B cell (primary cell): ENCODE measurements at places on chromosomes 12 and 14. TPM values are rescaled to one million over a fixed set of nuclear protein-coding genes. Genes with fewer than 3 reads are reported as not detected.

Gene BCL7A
- total RNA-seq, result 75.6 and 75.9 TPM in 2 replicates

Gene CLEC2A
- not detected in 2 replicates for total RNA-seq

- DNase-seq, result no peak
Observed at GRCh38 chr14:104389326-104390220, 190.0 kb upstream of the C14orf180 start.

GRCh38 chr14:85943192-85943591 lies 413.2 kb downstream of the FLRT2 start:
- no peak for DNase-seq

GRCh38 chr14:50871228-50871627 lies 625 bp upstream of the ABHD12B start:
- no peak for DNase-seq

- DNase-seq, result no peak
Observed at GRCh38 chr12:47753021-47754001, 5.4 kb downstream of the RAPGEF3 start.
